Aorta (tissue), 5 donors: ENCODE measurements at places on chromosomes 4 and X. TPM values are rescaled to one million over a fixed set of nuclear protein-coding genes. Genes with fewer than 3 reads are reported as not detected.

GRCh38 chr4:99025506-99025905 lies 30.0 kb downstream of the METAP1 start:
- no peak for DNase-seq
- H3K4me3 ChIP-seq: no peak overlapping the region
- no peaks in the 10 kb centered on the region for H3K36me3 ChIP-seq
- no peaks in the 10 kb centered on the region for H3K27me3 ChIP-seq

DNA sequence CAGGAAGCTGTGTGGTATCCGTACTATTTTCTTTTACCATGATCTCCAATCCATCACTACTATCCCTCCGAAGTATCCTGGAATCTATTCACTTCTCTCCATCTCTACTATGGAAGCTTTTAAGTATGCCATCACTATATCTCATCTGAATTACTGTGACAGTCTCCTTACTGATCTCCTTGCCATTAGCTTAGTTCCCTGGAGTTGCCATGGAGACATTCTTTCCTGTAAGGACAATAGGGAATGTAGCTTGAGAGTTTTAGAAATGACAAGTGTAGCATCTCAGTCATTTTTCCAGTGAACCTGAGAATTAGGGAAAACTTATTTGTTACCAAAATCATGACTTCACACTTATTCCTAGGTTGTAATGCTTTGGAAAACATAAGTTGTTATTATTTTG lies 86.3 kb downstream of the HPGD start:
- no peak overlapping the region for H3K27ac ChIP-seq
- no peak for DNase-seq
- no peaks in the 10 kb centered on the region for H3K36me3 ChIP-seq
- H3K4me1 ChIP-seq: no peaks in the 10 kb centered on the region
- no peaks in the 10 kb centered on the region for H3K27me3 ChIP-seq

DNA sequence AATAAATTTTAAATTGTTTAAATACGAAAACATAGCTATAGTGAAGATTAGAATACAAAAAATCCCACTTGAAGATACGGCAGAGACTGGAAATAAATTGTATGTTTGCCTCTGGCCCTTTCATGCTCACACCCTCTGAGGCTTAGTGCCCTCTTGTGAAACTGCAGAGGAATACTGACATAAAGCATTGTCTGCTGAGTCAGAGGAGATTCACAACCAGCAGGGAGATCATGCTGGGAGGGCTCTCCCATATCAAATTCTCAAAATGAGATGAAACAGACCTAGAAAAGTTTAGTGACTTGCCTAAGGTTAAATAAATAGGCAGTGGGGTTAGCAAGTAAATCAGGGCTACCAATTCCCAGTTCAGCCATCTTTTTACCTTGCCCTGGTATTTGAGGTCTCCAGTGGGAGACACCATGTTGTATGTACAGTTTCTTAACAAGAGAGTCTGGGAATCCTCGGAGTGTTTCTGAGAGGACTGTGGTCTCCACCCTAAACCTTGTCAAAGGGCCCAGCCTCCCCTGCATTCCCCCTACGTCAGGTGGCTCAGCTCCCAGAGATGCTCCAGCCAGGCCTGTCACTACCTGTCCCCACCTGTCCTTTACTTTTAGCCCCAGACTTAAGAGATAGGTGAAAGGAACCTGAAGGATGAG lies 581.4 kb upstream of the DIPK2B start:
- no peak overlapping the region for H3K4me3 ChIP-seq
- DNase-seq: no peak
- no peaks in the 10 kb centered on the region for H3K4me1 ChIP-seq
- H3K36me3 ChIP-seq: no peaks in the 10 kb centered on the region

- no peaks in the 10 kb centered on the region for H3K36me3 ChIP-seq
- no peak overlapping the region for H3K27ac ChIP-seq
- H3K4me3 ChIP-seq: no peak overlapping the region
- DNase-seq: no peak
- no peaks in the 10 kb centered on the region for H3K27me3 ChIP-seq
Measured at GRCh38 chrX:11241720-11242119, 51.5 kb upstream of the AMELX start.

DNA sequence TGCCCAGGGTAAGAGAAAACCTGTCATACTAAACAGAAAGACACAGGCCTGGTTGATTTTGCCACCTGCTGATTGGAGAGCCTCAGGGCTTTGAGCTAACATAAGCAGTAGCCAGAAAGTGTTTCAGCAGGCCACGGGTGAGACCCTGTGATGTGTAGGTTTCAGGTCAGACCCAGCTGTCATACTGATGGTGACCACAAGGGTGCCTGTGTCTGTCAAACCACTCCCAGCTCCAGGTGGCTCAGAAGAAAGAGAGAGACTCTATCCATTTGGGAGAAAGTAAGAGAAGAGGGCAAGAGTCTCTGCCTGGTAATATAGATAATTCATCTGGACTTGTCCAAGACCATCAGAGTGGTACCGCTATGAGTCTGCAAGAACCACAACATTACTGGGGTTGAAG lies 72.8 kb upstream of the NLRP2B start:
- H3K27ac ChIP-seq: no peak overlapping the region
- H3K4me3 ChIP-seq: no peak overlapping the region
- H3K4me1 ChIP-seq: no peaks in the 10 kb centered on the region
- no peak for DNase-seq
- H3K27me3 ChIP-seq: no peaks in the 10 kb centered on the region
- H3K36me3 ChIP-seq: no peaks in the 10 kb centered on the region

DNA sequence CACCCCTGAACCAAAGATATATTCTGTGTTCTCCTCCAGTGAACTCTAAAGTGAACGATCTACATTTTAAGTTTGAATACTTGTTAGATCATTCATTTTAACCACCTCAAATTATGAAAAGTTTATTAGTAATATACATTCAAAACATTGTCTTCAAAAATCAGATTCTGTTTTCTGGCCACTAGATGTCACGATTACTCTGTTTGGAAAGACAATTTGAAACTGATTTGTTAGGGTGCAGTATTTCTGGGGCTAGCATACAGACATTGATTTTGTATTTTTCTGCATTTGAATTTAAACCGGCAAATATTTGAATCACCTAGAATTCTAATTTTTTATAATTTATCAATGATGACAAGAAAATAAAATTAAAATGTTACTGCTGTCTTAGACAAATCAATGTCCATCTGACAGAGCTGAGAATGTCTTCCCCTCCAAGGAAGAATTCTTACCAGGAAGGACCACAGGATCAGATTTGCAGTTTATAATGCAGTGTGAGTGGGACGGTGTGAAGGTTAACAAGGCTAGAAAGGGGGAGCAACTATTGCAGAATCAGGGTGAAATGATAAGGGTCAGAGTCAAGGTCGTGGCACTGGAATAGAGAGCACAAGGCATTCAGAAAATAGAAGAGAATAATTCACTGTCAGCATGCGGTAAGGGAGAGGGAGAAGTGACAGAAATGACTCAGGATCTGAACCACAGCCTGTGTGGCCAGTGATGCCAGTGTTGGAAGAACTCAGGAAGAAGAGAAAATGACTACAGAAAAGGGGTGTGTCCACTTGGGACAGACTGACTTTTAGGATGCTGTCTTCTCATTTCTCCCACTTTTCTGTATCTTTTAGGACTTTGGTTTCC lies 91.6 kb downstream of the ANXA10 start:
- no peaks in the 10 kb centered on the region for H3K36me3 ChIP-seq
- H3K27me3 ChIP-seq: peaks cover 1% of the 10 kb centered on the region
- H3K4me1 ChIP-seq: no peaks in the 10 kb centered on the region
- no peak overlapping the region for H3K4me3 ChIP-seq

- peak within 1 kb of the TSS; percentile 86 for H3K27ac ChIP-seq
- no peaks in the 10 kb centered on the region for H3K36me3 ChIP-seq
- DNase-seq: peak; percentile 90
- no peaks in the 10 kb centered on the region for H3K4me1 ChIP-seq
- H3K27me3 ChIP-seq: no peaks in the 10 kb centered on the region
Measured at GRCh38 chrX:34656842-34657725, at the start of gene TMEM47. TSS of gene TMEM47 (minus strand) at chrX:34657285. CDS start at chrX:34657029, 256 bp downstream.

GRCh38 chr4:57665806-57666205 lies 555.6 kb upstream of the IGFBP7 start:
- H3K27me3 ChIP-seq: no peaks in the 10 kb centered on the region
- no peaks in the 10 kb centered on the region for H3K4me1 ChIP-seq
- no peaks in the 10 kb centered on the region for H3K36me3 ChIP-seq
- H3K4me3 ChIP-seq: no peak overlapping the region
- DNase-seq: no peak
- H3K27ac ChIP-seq: no peak overlapping the region

- H3K4me3 ChIP-seq: no peak overlapping the region
- DNase-seq: no peak
- no peaks in the 10 kb centered on the region for H3K36me3 ChIP-seq
- no peaks in the 10 kb centered on the region for H3K4me1 ChIP-seq
- no peaks in the 10 kb centered on the region for H3K27me3 ChIP-seq
- no peak overlapping the region for H3K27ac ChIP-seq
Measured at GRCh38 chrX:39629001-39629400, 468.8 kb downstream of the BCOR start.

GRCh38 chr4:147299205-147299604 lies 181.7 kb upstream of the EDNRA start:
- H3K4me1 ChIP-seq: no peaks in the 10 kb centered on the region
- no peak overlapping the region for H3K4me3 ChIP-seq
- no peaks in the 10 kb centered on the region for H3K36me3 ChIP-seq
- no peak overlapping the region for H3K27ac ChIP-seq

- no peak overlapping the region for H3K4me3 ChIP-seq
- H3K4me1 ChIP-seq: no peaks in the 10 kb centered on the region
- H3K27me3 ChIP-seq: no peaks in the 10 kb centered on the region
- no peak for DNase-seq
- H3K36me3 ChIP-seq: no peaks in the 10 kb centered on the region
Measured at GRCh38 chr4:106358899-106359298, 9.7 kb downstream of the GIMD1 start.

GRCh38 chr4:80803337-80803736 lies 227.2 kb upstream of the BMP3 start:
- H3K36me3 ChIP-seq: no peaks in the 10 kb centered on the region
- H3K27me3 ChIP-seq: no peaks in the 10 kb centered on the region
- H3K27ac ChIP-seq: no peak overlapping the region
- no peak for DNase-seq
- no peaks in the 10 kb centered on the region for H3K4me1 ChIP-seq
- H3K4me3 ChIP-seq: no peak overlapping the region

GRCh38 chrX:43969504-43970501 lies 3.4 kb downstream of the NDP start:
- DNase-seq: no peak
- no peaks in the 10 kb centered on the region for H3K36me3 ChIP-seq
- H3K27me3 ChIP-seq: no peaks in the 10 kb centered on the region
- H3K4me3 ChIP-seq: no peak overlapping the region

DNA sequence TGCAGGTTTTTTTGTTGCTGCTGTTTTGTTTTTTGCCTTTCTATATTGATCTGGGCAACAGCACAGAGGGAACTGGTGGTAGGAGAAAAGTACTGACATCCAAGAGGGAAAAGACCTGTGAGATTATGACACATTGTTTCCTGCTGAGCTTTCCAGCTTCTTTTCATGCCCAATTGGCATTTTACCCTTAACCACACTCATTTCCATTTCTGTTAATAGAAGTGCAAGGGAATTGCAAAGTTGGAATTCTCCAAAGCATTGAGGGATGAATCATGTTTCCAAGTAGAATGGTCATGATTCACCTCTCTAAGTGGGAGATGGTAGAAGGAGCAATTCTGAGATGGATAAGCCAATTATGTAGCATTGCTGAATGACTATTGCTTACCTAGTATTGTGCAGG lies 161.5 kb downstream of the PPARGC1A start:
- H3K4me1 ChIP-seq: no peaks in the 10 kb centered on the region
- H3K4me3 ChIP-seq: no peak overlapping the region
- H3K27me3 ChIP-seq: no peaks in the 10 kb centered on the region
- DNase-seq: no peak

- H3K36me3 ChIP-seq: no peaks in the 10 kb centered on the region
- H3K27me3 ChIP-seq: no peaks in the 10 kb centered on the region
- H3K27ac ChIP-seq: no peak overlapping the region
- DNase-seq: no peak
- no peak overlapping the region for H3K4me3 ChIP-seq
- no peaks in the 10 kb centered on the region for H3K4me1 ChIP-seq
Measured at GRCh38 chr4:89640620-89641366, 196.2 kb downstream of the SNCA start.

- peaks cover 4% of the 10 kb centered on the region for H3K4me1 ChIP-seq
- no peak overlapping the region for H3K27ac ChIP-seq
- no peaks in the 10 kb centered on the region for H3K27me3 ChIP-seq
- no peak for DNase-seq
- no peak overlapping the region for H3K4me3 ChIP-seq
Measured at GRCh38 chr4:39936565-39937418, 40.9 kb downstream of the PDS5A start.

DNA sequence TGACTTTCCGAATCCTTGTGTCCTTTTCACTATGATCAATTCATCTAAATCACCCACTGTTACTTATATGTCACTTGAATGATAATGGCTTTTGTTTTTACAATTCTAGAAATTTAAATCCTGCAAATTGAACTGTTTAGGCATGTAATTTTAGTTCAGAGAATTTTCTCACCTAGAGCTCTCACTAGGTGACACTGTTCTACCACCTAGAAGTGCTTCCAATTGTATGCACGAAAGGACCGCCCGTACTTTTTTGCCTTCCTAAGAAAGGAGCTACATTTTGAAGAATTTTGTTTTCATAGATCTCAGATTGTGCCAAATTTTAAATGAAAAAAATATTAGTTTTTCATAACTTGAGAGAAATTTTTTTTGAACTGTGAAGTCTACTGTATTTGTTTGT lies 481.6 kb upstream of the FSTL5 start:
- H3K4me1 ChIP-seq: no peaks in the 10 kb centered on the region
- H3K27me3 ChIP-seq: no peaks in the 10 kb centered on the region
- no peaks in the 10 kb centered on the region for H3K36me3 ChIP-seq
- no peak for DNase-seq
- H3K27ac ChIP-seq: no peak overlapping the region

DNA sequence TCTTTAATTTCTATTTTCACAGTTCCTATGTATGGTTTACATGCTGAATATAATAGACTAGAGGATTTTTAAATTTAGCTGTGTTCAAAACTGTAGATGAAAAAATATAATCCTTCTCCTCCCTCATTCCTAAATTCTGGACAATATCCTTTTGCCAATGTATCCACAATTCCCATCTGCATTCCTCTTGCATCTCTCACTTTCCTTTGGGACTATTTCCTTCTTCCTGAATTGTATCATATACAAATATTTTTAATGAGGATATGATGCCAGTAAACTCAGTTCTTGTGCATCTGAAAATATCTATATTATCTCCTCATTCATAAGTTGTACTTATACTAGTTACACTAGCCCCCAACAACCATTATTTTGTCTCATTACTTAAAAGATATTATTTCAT lies 46.7 kb downstream of the DDX60L start:
- H3K27ac ChIP-seq: no peak overlapping the region
- no peaks in the 10 kb centered on the region for H3K27me3 ChIP-seq
- H3K36me3 ChIP-seq: no peaks in the 10 kb centered on the region
- DNase-seq: no peak
- no peak overlapping the region for H3K4me3 ChIP-seq

- no peak for DNase-seq
- H3K36me3 ChIP-seq: no peaks in the 10 kb centered on the region
- H3K4me3 ChIP-seq: no peak overlapping the region
Measured at GRCh38 chr4:588351-588849, 12.3 kb upstream of the TMEM271 start.

Gene REELD1
- 0.29 TPM for total RNA-seq

Gene STPG2
- total RNA-seq: 0.65 TPM

Gene CSAG2
- not detected for total RNA-seq

Gene SMR3B
- not detected for total RNA-seq

Gene BEX2
- total RNA-seq: 4.7 TPM

Gene INTS6L
- total RNA-seq: 10.3 TPM

Gene TMEM144
- total RNA-seq: 18.9 TPM
